ENCODE measurements at places on chromosomes 2 and 18. TPM values are rescaled to one million over a fixed set of nuclear protein-coding genes. Genes with fewer than 3 reads are reported as not detected.

Gene VWC2L
- polyA plus RNA-seq, result not detected

Gene EMX1
- not detected for polyA plus RNA-seq

Gene DPYSL5
- not detected for polyA plus RNA-seq

Gene TPGS2
- polyA plus RNA-seq, result 50.1 TPM

Gene IL1F10
- polyA plus RNA-seq, result not detected

Gene TCF7L1
- polyA plus RNA-seq, result 1.0 TPM

Gene IL36RN
- polyA plus RNA-seq, result not detected

Gene OTOF
- polyA plus RNA-seq, result not detected

Gene RNF152
- not detected for polyA plus RNA-seq

Gene RAB17
- polyA plus RNA-seq, result not detected

Gene LHCGR
- polyA plus RNA-seq, result not detected

Gene FBXO41
- polyA plus RNA-seq, result 3.8 TPM

Gene CNDP1
- polyA plus RNA-seq, result not detected

Gene MFSD2B
- not detected for polyA plus RNA-seq

Measured in IgD-negative memory B cell (primary cell).